Urinary bladder (tissue), 4 donors: ENCODE measurements at places on chromosomes 5 and 9. TPM values are rescaled to one million over a fixed set of nuclear protein-coding genes. Genes with fewer than 3 reads are reported as not detected.

The DPYSL3 gene
- polyA plus RNA-seq = 287 TPM

The C9orf78 gene
- polyA plus RNA-seq = 99.8 TPM

The ADAMTS12 gene
- polyA plus RNA-seq = 2.5 TPM

The ANKRD31 gene
- polyA plus RNA-seq = 0.05 TPM

The NOTCH1 gene
- polyA plus RNA-seq = 19.7 TPM

The CD14 gene
- polyA plus RNA-seq = 60.6 TPM

The EXOSC2 gene
- polyA plus RNA-seq = 18.4 TPM

The IFNA21 gene
- polyA plus RNA-seq = not detected

The ANKRD34B gene
- not detected for polyA plus RNA-seq

The SPATA31E1 gene
- 0.04 TPM for polyA plus RNA-seq

The OCLN gene
- 3.0 TPM for polyA plus RNA-seq

The FBP2 gene
- 0.56 TPM for polyA plus RNA-seq

The SPATA31A3 gene
- not detected for polyA plus RNA-seq
